Activated T-cell treated with anti-CD3 and anti-CD28 coated beads, Interleukin-2, amount 50 U/mL, for 1 hour (primary cell): ENCODE measurements at places on chromosomes 16 and 17.

DNA sequence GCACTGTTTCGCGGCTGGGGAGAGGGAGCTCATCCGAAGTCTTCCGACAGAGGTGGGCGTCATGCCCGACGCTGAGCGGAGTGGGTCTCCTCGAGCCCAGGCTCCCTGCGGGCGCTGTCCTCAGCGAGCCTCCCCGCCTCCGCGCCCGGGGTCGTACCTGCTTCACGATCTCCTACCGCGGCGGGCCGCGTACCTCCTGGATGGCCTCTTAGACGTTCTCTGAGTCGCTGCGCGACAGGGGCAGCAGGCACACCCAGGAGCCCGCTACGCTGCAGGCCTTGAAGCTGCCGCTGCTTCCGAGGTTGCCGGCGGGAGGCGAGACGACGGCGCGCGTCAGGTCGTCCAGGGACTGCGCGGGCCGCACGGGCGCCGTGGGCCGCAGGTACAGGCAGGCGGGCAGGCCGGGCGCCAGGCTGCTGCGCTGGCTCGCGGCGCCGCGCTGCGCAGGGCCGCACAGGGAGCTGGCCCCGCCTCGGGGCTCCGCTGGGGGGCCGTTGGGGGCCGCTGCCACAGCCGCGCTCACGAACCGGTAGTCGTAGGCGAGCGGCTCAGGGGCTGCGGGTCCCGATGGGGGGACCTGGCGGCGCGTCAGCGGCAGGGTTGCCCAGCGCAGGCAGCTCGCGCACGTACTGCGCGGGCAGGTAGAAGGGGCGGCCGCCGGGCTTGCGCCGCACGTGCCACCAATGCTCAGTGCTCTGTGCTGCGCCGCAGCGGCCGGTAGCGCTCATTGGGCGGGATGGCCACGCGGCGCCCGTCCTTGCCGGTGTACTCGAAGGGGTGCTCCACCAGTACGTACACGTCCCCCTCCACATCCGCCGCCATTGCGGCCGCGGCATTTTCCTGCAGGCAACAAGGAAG, 116.4 kb upstream of the SMURF2 start:
- peak; percentile 55 for DNase-seq

DNA sequence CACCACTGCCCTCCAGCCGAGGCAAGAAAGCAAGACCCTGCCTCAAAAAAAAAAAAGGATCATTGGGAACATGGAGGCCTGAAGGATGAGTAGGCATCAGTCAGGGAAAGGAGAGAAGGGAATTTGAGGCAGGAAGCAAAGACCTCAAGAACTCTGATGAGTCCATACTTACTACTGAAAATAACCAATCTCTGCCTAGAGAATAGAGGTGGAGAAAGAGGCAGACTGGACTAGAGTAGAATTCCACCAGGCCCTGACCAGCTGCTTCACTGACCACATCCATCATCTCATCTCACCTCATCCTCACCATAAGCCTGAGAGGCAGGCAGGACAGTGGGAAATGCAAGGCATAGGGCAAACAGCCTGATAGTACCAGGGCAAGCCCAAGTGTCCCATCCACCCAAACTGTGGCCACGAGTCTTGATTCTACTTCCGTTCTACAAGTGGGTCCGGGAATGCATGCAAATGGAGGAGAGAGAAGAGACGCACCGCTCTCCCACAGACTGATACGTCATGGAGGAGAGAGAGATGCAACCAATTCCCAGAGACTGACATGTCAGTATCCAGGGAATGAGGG, 17.1 kb downstream of the ANKRD11 start:
- DNase-seq = no peak

GRCh38 chr17:79836972-79837887, 2.0 kb downstream of the CBX4 start:
- DNase-seq = peak; percentile 54

DNA sequence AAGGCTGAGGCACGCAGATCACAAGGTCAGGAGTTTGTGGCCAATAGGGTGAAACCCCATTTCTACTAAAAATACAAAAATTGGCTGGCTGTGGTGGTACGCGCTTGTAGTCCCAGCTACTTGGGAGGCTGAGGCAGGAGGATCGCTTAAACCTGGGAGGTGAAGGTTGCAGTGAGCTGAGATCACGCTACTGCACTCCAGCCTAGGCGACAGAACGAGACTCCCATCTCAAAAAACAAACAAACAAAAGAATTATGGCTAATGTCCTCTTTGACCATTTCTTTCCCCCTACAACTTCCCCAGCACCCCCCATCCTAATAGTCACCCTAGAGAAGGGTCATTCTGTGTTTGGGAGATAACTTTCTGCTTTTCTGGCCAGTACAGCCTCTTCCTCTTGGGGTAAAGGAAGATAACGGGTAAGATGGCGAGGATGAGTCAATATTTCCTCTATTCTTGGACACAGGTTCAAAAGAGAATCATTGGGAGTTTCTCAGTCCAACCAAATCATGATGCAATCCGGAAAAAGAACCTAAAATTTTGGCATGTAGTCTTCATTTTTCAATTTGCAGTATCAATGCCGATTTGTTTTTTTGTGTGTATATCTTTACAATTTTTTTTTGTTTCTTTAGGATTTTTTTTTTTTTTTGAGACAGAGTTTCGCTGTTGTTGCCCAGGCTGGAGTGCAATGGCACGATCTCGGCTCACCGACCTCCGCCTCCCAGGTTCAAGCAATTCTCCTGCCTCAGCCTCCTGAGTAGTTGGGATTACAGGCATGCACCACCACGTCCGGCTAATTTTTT, 107.6 kb upstream of the MED13 start:
- no peak for DNase-seq

DNA sequence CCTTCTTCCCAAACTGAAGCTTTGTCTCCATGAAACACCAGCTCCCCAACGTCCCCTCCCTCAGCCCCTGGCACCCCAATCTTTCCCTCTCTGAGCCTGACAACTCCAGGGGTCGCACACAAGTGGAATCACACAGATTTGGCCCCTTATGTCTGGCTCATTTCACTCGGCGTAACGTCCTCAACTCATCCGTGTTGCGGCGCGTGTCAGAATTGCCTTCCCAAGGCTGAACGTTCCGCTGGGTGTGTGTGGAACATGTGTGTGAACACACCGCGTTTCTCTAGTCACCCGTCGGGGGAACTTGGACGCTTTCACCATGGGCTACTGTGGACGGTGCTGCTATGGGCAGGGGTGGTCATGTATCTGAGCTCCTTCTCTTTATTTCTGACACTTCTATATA, 45.0 kb downstream of the TBC1D16 start:
- DNase-seq = no peak

GRCh38 chr16:53898993-53899392, 195.0 kb downstream of the FTO start:
- DNase-seq = no peak

DNA sequence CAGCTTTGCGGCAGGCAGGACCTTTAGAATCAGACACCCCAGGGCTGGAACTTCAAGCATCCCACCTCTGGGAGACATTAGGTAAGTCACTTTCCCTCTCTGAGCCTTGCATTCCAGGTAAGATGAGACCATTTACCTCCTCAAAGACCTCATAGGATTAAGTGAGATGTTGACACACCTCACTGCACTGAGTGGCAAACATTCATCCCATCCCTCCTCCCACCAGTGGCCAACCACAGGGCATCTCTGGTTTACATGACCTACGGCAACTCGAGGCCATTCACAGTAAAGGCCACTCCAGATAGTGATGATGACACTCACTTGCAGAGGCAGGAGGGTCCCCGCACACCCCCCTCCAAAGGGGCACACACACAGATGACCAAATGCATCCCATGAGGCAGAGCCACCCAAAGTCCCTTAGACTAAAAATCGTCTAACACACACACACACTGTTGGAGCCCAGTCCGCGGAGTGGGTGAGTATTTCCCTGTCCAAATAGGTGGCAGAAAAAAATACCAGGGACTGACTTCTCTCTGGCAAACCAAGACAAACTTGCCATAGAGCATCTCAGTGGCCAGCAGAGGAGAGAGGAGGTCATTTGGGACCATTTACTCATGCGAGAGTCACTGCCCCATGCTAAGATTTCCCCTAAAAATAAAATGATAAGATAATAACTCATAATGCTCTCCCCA, 454.9 kb downstream of the SOX9 start:
- no peak for DNase-seq

DNA sequence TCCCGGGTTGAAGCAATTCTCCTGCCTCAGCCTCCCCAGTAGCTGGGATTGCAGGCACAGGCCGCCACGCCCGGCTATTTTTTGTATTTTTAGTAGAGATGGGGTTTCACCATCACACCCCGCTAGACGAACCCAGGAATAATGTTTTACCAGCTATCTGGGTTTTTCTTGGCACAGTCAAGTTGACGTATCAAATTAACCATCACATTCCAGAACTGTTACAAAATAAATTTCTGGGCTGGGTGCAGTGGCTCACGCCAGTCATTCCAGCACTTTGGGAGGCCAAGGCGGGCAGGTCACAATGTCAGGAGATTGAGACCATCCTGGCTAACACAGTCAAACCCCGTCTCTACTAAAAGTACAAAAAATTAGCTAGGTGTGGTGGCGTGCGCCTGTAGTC, 501.2 kb downstream of the SHISA9 start:
- DNase-seq = no peak

DNA sequence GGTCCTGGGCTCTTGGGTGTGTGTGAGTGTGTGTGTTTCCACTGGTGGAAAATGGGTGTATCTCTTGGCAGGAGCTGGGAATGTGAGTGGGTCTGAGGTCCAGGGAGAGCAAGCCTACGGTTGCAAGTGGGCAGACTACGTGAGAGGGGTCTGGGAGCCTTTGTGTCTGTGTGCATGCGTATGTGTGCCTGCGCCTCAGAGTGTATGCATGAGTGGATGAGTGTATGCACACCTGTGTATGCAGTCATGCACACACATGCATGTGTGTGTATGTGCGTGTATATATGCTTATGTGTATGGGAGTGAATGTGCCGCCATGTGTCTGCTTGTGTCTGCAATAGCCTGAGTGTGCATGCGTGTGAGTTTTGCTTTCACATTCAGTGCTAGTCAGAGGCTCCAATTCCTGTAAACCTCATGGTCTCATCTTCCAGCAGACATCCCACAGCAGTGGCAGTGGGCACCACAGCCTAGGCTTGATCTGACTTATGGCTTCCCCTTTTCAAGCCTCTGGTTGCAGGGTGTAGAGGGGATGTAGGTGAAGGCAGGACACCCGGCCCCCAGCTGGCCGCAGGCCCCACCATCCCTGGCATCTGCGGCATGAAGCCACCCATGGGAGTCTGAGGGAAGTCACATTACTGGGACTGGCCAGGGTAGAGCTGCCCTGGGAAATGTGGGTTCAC, 19.7 kb upstream of the RMI2 start:
- no peak for DNase-seq

GRCh38 chr17:50272246-50272645, 2.0 kb upstream of the TMEM92 start:
- no peak for DNase-seq

GRCh38 chr17:14334276-14334840, 33.5 kb downstream of the HS3ST3B1 start:
- no peak for DNase-seq

GRCh38 chr17:83132251-83133081, 53.1 kb downstream of the METRNL start:
- DNase-seq = peak; percentile 14

GRCh38 chr17:65542610-65543009, 18.8 kb downstream of the AXIN2 start:
- no peak for DNase-seq

DNA sequence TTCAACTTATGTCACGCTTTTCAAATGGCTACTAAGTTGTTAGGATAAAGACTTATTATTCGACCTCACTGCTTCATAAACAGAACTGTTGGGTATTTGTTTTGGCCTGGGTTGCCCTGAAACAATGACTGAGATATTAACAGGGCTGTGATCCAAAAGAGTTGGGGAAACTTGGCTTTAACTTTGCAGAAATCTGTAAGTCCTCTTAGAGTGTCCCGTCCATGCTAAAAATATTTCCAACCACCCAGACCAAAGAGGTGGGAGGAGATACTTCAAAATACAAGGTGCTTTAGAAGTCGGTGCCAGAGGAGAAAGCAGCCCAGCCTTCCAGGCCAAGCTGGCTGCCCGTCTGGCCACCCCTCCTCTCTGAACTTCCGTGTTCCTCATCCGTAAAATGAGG, 16.1 kb upstream of the SPATA32 start:
- no peak for DNase-seq

GRCh38 chr16:7714775-7715174, 382.1 kb downstream of the RBFOX1 start:
- no peak for DNase-seq
